ENCODE measurements at places on chromosomes 3 and 15.

GRCh38 chr3:134503266-134503665, 17.4 kb downstream of the CEP63 start:
- no peak overlapping the region for H3K4me3 ChIP-seq
- H3K4me1 ChIP-seq = no peaks in the 10 kb centered on the region
- H3K27me3 ChIP-seq = no peaks in the 10 kb centered on the region
- ATAC-seq = no peak
- no peaks in the 10 kb centered on the region for H3K36me3 ChIP-seq
- no peak overlapping the region for H3K27ac ChIP-seq

GRCh38 chr15:91555312-91555711, 298.2 kb upstream of the SLCO3A1 start:
- no peak overlapping the region for H3K27ac ChIP-seq
- no peaks in the 10 kb centered on the region for H3K27me3 ChIP-seq
- H3K36me3 ChIP-seq = no peaks in the 10 kb centered on the region
- H3K4me1 ChIP-seq = no peaks in the 10 kb centered on the region
- no peak overlapping the region for H3K4me3 ChIP-seq
- ATAC-seq = no peak

DNA sequence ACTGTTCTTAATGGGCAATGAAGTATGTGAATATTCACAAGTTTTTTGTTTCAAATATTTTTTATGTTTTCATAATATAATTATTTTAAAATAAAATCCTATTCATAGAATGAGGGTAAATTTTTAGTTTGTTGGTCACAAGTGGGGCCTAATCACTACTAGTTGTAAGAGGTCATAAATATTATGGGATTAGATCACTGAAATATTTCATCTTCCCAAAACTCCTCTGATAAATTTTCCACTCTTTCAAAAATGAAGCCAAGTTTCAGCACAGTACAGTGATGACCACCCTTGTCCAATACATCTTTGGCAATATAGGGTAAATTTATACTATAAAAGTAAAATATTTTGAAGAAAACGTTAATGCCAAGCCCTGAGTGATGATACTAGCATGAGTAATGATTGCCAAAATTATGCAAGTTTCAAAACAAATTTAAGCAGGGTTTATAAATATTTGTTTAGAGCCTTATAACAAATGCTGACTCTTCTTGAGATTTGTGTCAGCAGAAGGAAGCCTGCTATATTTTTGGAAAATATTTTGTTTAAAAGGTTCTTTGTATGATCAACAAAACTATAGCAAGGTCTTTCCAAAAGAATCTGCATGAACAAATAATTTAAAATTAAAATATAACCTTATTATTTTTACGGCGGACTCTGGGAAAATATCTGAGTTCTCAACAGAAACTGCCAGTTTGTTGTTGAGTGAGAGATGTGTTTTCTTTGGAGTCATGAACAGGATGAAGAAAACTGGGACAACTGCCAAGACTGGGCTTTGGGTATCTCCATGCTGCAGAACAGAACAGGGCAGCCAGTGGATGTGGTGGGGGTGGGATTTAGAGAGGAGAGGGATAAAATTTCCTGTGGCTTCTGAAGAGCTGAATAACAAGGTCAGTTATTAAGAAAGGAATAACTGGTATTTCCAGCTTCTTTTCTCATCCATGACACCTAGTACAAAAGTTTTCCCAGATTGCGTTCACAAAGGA, 17.9 kb upstream of the TM4SF1 start:
- H3K4me3 ChIP-seq = no peak overlapping the region
- H3K4me1 ChIP-seq = no peaks in the 10 kb centered on the region
- no peaks in the 10 kb centered on the region for H3K27me3 ChIP-seq

DNA sequence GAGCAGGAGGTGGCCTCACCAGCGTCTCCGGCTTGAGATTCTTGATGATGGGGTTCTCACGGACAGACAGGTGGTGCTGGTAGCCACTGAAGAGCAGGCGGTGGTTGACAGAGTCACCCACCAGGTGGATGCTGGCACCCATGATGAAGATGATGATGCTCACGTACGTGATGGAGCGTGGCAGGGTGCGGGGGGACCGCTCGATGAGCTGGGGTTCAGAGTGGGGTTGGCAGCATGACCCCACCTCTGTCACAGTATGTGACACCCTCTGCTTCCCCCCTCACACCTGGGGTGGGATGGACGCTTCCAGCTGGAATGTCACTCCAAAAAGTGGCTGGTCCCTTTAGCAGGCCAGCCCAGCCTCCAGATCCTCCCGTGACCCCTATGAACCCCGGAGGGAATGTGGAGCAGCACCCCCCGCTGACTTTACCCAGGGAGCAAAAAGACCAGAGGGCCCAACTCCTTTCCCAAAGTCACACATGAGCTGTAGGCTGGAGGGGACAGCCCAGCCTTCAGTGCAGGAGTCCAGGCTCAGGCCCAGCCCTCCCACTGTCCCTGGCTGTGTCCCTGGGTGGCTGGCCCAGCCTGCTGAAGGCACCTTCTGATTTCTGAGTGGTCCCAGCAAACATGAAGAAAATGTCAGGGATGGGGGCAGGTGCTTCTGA, 6.7 kb upstream of the CALML4 start:
- H3K27ac ChIP-seq = no peak overlapping the region
- no peaks in the 10 kb centered on the region for H3K27me3 ChIP-seq
- ATAC-seq = no peak

- H3K4me3 ChIP-seq = no peak overlapping the region
- H3K4me1 ChIP-seq = no peaks in the 10 kb centered on the region
- H3K27me3 ChIP-seq = no peaks in the 10 kb centered on the region
- ATAC-seq = no peak
- H3K36me3 ChIP-seq = no peaks in the 10 kb centered on the region
These were observed 14.8 kb upstream of the CX3CR1 start for GRCh38 chr3:39294446-39295183.

- no peak overlapping the region for H3K4me3 ChIP-seq
- ATAC-seq = no peak
- H3K4me1 ChIP-seq = no peaks in the 10 kb centered on the region
- no peaks in the 10 kb centered on the region for H3K36me3 ChIP-seq
These were observed 19.3 kb upstream of the TSC22D2 start for GRCh38 chr3:150388498-150389418.

GRCh38 chr15:73541479-73541878, 91.7 kb downstream of the NPTN start:
- no peak overlapping the region for H3K27ac ChIP-seq
- H3K4me1 ChIP-seq = no peaks in the 10 kb centered on the region
- H3K4me3 ChIP-seq = no peak overlapping the region
- no peak for ATAC-seq
- H3K27me3 ChIP-seq = no peaks in the 10 kb centered on the region
- no peaks in the 10 kb centered on the region for H3K36me3 ChIP-seq

DNA sequence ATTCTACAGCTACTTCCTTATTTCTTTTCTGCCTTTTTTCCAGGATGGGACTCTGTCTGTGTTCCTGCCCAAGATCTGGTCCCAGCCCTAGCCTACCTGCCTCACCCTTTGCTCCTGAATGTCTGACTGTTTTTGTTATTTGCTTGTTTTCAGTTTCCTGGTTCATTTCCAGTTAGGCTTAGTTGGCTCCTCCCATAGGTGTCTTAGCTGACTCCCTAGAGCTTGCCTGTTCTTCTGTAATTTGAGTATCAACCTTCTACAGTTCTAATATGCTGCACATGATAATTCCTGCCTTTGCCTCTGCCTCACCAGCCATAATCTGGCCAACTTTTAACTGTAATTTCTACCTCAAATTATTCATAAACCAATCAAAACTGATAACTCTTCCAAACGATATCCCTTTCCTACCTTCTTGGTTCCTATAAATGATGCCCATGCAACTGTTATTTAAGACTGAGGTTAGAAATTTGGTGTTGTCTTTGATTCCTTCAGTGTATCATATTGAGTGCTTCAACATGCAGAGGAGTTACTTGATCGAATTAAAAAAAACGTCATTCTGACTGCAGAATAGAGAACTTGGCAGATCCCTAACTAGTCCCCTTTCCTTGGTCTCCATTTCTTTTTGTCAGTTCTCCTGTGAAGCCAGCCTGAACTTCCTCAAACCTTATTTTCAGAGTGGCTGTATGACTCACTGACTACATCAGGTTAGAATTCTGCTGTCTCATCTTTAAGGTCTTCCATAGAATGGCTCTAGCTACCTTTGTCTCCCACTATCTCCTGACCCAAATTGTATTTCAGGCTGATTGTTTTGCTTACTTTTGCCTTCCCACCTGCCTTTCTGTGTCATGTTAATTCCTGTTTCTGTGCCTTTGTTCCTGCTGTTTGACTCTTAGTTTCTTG, 8.4 kb downstream of the GOLM2 start:
- H3K4me3 ChIP-seq = no peak overlapping the region
- H3K27me3 ChIP-seq = no peaks in the 10 kb centered on the region
- no peak for ATAC-seq
- H3K36me3 ChIP-seq = peaks cover 18% of the 10 kb centered on the region

DNA sequence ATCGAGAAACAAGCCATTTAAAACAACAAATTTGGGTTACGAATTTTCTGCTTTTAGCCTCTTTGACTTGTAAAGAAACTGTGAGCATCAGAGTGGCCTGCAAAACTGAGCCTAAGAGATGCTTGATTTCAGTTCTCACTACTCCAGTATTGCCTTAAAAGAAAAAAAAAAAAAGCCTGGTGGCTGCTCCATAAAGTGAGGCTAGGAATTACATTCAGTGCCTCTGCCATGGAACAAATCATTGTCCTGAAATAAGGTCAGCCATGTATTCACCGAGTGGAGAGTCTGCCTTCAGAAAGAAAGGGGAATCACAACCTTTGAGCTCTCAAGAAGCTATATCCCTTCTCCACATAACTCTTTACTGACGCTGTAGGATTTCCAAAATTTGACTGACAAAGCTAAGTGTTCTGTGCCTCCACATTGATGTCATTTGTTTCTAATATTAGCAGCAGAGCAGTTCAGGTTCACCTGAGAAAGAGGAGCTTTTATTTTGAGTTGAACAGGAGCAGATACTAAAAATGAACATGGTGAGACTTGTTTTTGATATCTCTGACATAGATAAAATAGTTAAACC, 137.3 kb downstream of the SSR3 start:
- no peak overlapping the region for H3K27ac ChIP-seq
- H3K4me3 ChIP-seq = no peak overlapping the region
- H3K4me1 ChIP-seq = peaks cover 12% of the 10 kb centered on the region
- no peaks in the 10 kb centered on the region for H3K36me3 ChIP-seq
- H3K27me3 ChIP-seq = no peaks in the 10 kb centered on the region

GRCh38 chr15:78684657-78685056, 43.6 kb upstream of the CHRNB4 start:
- peaks cover 10% of the 10 kb centered on the region for H3K4me1 ChIP-seq

DNA sequence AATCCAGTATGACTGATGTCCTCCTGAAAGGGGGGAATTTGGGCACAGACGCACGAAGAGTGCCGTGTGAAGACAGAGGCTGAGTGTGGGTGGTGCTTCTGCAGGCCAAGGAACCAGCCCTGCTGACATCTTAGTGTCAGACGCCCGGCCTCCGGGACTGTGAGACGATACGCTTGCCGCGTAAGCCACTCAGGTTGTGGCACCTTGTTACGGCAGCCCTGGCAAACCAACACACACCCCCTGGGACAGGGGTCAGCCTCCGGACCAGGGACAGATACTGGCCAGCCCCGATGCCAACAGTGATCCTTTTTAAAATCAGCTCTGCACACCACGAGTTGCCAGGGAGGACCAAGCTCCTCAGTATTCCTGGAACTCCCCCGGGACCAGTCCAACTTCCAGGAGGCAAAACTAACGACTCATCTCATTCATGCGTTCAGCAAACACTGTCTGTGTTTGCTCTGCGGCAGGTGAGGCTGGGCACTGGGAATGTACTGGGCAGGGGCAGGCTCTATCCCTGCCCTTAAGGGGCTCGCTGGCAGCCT, 21.2 kb upstream of the PIGZ start:
- peaks cover 9% of the 10 kb centered on the region for H3K27me3 ChIP-seq
- ATAC-seq = no peak
- no peak overlapping the region for H3K27ac ChIP-seq

GRCh38 chr3:128674161-128674784, 23.7 kb upstream of the RPN1 start:
- H3K36me3 ChIP-seq = no peaks in the 10 kb centered on the region
- H3K27me3 ChIP-seq = no peaks in the 10 kb centered on the region
- no peak overlapping the region for H3K4me3 ChIP-seq
- no peak for ATAC-seq

- no peak overlapping the region for H3K27ac ChIP-seq
- H3K4me3 ChIP-seq = no peak overlapping the region
- no peaks in the 10 kb centered on the region for H3K27me3 ChIP-seq
- H3K36me3 ChIP-seq = no peaks in the 10 kb centered on the region
- no peaks in the 10 kb centered on the region for H3K4me1 ChIP-seq
These were observed 230.2 kb upstream of the CD96 start for GRCh38 chr3:111311709-111312235.

DNA sequence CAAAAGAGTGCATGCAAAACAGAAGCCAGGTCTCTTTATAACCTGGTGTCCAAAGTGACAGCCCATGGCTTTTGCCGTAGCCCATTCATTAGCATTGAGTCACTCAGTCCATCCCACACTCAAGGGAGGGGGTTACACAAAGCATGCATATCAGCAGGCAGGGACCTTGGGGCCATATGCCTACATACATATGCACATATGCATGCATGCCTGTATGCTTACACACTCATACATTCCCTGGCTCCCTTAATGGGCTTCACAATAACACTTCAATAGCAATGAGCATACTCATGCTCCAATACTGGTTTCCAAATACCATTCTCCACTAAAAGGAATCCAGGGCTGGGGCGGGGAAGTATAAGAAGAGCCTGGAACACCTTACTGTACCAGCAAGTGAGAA, 22.0 kb downstream of the TRPM1 start:
- no peaks in the 10 kb centered on the region for H3K36me3 ChIP-seq
- H3K4me1 ChIP-seq = no peaks in the 10 kb centered on the region

DNA sequence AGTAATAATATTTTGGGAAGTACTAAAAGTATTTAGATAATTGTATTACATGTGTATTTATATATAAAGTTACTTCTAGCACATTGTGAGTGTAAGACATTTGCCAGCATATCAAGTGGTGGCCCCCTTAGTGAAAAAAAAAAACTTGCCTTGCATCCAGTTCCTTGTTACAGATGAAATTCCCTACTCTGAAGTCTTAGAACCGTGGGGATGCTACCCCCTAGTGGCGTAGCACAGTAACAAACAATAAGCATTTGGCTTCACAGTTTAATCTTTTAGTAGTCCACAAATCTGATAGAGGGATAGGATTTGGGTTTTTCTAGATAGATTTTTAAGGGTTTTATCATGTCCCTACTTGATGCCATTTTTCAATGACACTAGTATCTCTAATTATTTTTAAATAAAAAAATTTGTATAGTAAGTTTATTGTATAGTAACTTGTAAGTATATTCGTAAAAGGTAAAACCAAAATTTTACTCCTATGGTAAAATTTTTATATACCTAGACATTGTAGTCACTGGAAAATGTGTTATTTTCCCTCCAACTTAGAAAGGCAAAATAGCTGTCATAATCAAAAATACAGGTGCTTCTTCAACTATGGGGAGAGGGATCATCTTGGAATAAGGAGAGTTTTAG, 14.3 kb downstream of the SMC4 start:
- no peak overlapping the region for H3K4me3 ChIP-seq
- no peak overlapping the region for H3K27ac ChIP-seq
- H3K27me3 ChIP-seq = no peaks in the 10 kb centered on the region
